Spinal cord (tissue), 10 donors: ENCODE measurements at places on chromosomes 5 and 9.

- peak; percentile 38 for DNase-seq
Measured at GRCh38 chr5:13478831-13479465, 465.5 kb downstream of the DNAH5 start.

DNA sequence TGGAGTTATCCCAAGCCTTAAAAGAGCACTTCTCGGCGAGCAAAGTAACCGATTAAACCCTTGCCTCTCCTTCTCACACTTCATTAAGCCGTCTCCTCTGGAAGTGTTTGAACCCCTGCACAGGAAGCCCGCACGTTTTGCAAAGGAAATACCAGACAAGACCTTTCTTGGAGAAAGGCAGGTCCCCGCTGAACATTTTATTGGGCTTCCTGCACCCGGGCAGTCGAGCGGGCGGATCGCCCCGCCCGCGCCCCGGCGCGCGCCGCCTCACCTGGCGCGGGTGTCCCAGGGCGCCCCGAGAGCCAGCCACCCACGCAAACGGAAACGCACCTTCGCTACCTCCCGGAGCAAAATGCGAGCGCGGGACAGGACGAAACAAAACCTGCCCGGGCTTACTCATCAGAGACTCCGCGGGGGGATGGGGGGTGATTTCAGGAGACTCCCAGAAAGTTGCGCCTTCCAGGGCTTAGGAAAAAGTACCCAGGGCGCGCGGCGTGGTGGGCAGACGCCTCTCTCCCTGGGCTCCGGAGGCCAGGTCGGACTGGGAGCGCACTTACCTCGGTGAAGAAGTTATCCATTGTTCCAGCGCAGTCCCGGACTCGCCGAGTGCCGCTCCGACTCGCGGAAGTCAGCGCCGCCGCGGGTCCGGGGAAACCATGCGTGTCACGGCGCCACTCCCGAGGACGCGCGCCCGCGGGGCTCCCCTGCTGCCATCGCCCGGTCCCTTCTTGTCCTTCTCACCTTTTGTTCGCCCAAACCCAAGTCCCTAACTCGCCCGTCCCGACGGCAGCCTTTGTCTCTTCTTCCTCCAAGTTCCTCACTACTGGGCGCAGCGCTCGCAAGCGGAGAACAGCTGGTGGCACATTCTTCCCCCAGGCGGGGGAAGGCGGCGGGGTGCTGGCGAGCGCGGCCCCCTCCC, 598 bp downstream of the MYO10 start:
- DNase-seq: no peak

DNA sequence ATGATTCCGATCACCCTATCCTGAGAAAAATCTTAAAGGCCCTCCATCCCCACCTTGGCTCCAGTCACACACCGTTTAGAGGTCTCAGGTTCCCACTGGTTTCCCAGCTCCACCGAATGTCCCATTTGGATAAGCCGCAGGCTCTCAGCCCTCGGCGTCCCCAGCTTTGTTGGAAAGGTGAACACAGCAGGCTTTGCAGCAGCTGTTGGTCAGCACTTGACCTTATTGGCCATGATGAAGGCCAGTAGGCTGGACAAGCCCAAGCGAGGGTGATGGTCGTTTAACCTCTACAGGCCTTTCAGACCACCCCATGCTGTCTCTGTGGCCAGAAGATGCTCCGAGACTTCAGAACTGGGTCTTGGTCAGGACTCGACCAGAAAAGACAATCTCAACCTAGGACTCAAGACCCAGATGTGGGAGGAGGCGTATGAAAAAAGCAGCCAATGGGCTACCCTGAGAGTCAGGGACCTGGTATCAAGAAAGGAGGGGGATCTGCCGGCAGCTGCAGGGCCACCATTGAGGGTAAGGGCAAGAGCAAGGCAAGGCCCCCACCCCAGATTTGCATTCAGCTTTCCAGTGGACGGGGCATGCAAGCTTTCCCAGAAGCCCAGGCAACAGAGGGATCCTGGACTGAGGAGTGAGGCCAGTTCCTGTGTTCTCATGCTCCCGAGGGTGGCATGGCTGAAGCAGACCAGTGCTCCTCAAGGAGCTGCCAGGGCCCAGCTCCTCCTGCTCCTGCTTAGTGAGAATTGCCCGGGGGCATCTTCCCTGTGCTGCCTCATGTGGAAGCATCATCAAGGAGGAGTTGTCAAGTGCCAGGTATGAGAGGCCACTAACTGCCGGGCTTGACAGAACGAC, 13.4 kb downstream of the UBE2QL1 start:
- no peak for DNase-seq

DNA sequence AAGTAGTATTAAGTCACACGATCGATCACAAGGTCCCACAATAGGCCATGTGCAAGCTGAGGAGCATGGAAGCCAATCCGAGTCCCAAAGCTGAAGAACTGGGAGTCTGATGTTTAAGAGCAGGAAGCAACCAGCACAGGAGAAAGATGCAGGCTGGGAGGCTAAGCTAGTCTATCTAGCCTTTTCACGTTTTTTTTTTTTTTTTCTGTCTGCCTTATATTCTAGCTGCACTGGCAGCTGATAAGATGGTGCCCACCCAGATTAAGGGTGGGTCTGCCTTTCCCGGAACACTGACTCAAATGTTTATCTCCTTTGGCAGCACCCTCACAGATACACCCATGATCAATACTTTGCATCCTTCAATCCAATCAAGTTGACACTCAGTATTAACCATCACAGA, 6.5 kb downstream of the PPIP5K2 start:
- no peak for DNase-seq

DNA sequence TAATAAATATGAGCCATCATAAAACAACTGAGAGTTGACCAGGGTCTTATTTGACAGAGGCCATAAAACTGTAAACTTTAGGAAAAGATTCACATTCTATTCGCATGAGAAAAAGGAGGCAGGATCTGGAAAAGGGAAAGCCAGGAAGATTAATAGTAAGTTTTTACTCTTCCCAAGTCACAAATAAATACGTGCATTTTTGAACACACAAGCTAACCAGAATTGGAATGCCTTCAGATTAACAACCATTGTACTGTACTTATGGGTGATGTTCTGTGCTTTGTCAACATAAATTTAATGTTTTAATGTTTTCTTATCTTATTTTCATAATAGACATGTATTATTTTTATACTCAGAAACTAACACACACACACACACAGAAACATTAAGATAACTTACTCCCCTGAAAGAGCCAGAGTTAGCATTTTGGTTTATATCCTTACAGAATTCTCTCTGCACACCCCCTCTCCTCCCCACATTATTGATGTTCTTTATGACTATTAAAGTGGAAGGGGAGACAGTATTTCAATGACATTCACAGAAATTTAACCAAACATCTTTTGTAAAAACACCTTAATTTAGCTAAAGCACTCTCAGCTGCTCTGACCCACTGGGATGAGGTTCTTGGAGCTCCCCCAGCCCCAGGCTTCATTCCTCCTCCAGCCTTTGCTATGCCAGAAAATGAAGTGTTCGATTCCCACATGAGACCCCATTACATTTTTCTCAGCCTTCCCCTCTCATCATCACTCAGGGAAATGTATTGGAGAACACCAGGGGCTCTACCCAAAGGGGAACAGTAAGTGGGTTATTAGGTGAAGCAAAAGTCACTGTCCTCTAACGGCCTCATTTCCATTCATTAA, 155.5 kb downstream of the ESM1 start:
- DNase-seq: no peak

DNA sequence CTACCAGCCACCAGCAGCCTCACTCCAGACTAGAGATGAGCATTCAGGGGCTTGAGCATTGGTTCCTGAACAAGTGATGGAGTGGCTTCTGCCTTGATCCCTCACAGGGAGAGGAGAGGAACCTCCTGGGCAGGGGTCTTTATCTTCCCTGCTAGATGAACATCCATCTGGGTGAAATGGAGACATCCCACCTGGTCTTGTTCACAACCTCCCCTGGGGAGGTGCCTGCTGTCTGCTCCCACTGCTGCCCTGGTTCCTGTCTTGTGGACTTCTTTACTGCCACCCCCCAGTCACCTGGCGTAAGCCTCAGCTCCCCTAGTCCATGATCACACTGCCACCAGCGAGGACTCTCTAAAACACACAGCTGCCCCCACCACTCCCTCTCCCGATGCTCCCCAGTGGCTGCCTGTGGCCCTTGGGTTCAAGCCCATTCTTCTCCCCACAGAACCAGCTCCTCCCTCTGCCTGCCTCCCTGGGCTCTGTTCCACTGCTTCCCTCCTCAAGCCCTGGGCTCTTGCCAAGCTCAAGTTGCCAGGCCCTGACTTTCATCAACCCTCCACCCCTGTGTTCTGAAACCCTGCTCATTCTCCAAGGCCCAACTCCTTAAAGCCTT, 51.5 kb downstream of the COL15A1 start:
- peak; percentile 69 for DNase-seq

DNA sequence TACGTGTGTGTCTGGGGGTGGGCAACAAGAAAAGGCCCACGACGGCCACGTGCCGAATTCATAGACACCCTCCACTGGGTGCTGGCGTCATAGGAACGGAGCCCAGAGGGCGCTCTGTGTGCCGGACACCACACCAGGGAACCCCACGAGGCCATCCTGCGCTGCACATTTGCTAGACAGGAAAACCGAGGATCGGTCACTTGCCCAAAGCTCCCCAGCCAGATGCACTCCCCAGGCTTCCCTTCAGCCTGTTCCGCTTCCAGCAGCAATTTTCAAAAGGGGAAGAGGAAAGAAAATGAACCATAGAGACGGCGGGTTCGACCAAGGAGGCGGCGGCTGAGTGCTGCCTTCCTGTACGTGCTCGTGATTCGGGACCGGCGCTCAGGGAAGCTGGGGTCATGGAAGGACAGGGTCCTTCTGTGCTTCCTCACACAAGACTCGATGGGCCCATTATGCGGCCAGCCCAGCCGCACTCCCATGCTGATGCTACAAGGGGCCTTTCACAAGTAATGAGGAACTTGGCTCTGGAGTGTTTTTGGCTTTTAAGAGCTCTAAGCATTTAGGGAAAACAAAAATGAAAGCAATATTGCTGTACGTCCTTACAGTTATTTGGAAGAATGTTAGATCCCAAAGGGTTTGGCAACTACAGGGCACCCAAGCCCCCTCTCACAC, 124.6 kb upstream of the SARDH start:
- no peak for DNase-seq

GRCh38 chr9:124035001-124035650, 23.6 kb downstream of the LHX2 start:
- no peak for DNase-seq

GRCh38 chr9:113520109-113520642, 56.6 kb downstream of the RGS3 start:
- no peak for DNase-seq

DNA sequence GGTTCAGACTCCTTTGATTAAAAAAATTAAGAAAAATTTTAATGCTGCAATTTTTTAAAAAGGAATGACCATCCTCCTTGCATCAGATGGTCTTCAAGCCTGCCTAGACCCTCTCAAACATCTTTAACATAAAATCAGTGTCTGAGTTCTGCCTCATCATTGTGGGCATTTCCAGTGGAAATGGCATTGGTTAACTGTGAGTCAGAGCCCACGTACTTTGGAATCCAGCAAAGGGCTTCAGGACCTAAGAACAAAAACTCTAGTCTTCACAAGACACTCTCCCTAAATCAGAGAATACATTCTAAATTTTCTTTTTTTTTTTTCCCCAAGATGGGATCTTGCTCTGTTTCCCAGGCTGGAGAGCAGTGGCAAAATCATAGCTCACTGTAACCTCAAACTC, 9.4 kb upstream of the C5orf15 start:
- no peak for DNase-seq

GRCh38 chr5:109652096-109652495, 37.6 kb upstream of the MAN2A1 start:
- no peak for DNase-seq

- no peak for DNase-seq
Measured at GRCh38 chr5:177066224-177066623, 20.5 kb upstream of the FGFR4 start.

GRCh38 chr5:37370550-37370863, 399 bp downstream of the NUP155 start:
- no peak for DNase-seq

DNA sequence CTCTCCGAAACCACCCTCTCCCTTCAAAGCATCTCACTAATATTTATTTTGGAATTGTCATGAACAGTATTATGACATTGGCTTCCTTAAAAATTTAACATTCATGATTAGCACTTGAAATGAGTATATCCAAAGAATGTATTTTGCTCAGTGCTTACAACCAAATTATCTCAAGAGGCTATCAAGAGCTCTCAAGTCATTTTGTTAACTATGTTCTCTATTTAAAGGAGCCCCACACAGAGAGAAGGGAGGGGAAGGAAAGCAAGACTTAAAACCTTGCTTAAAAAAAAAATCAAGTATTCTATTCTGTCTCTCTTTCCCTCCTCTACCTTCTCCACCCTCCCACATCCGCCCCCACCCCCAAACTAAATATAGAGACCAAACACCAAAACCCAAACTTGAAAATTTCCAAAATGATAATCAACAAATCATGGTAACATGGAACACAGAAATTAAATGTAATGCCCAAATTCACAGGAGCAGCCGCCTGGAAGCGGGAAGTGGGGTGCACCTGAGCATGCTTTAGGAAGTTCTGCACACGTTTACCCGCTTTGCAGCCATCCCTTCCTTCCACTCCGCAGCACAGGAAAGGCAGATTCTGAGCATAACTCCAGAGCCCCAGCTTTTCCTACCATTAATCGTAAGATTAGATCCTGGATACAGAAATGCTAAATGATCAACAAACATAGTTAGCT, 66.9 kb downstream of the EBF1 start:
- no peak for DNase-seq

DNA sequence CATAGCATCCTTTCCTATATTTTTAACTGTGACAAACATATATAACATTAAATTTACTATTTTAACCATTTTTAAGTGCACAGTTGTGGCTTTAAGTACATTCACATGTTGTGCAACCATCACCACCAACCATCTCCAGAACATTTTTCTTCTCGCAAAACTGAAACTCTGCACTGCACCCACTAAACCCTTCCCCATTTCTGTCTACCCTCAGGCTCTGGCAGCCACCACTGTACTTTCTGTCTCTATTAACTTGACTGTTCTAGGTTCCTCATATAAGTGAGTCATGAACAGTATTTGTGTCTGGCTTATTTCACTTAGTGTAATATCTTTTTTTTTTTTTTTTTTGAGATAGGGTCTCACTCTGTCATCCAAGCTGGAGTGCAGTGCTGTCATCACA, 25.5 kb downstream of the KCNMB1 start:
- DNase-seq: no peak

GRCh38 chr9:113350937-113351336, 1.6 kb downstream of the BSPRY start:
- no peak for DNase-seq

DNA sequence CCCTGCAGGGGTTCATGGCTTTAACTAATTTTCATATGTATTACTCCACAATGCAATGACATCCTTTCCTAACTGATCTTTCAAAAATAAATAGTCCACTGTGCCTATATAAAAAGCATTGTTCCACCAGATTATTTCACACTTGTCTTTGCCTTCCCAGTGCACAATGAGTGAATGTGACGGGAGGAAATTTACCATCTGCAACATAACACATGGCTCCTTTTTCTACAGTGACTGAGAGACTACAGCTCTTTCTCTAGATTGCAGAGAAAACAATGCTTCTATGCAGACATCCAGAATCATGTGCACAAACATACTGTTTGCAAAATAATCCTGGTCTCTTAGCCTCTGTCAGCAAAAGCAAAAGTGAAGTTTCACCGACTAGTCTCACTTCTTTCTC, 483.7 kb upstream of the PIK3R1 start:
- peak; percentile 77 for DNase-seq
